ENCODE measurements at places on chromosomes 1 and 21. TPM values are rescaled to one million over a fixed set of nuclear protein-coding genes. Genes with fewer than 3 reads are reported as not detected.

The PTGFR gene
- 1.1 TPM for total RNA-seq

The CFHR4 gene
- not detected for total RNA-seq

The MTARC2 gene
- total RNA-seq: 5.8 TPM

The TMPRSS2 gene
- total RNA-seq: not detected

The FAM72A gene
- total RNA-seq: 5.2 TPM

The LIPI gene
- total RNA-seq: not detected

The LRRC71 gene
- 0.32 TPM for total RNA-seq

The ROR1 gene
- total RNA-seq: 12.7 TPM

The CLDN17 gene
- not detected for total RNA-seq

The HES4 gene
- 109 TPM for total RNA-seq

The SFN gene
- not detected for total RNA-seq

The TNN gene
- not detected for total RNA-seq

The TFB2M gene
- 20.4 TPM for total RNA-seq

The FOXD3 gene
- not detected for total RNA-seq

The KRTAP7-1 gene
- total RNA-seq: not detected

The ESPN gene
- 1.3 TPM for total RNA-seq

The NCAM2 gene
- 0.97 TPM for total RNA-seq

The MAN1C1 gene
- total RNA-seq: under 0.01 TPM

The ZNF593OS gene
- not detected for total RNA-seq

The NEGR1 gene
- 3.8 TPM for total RNA-seq

The MAB21L3 gene
- total RNA-seq: not detected

The CDA gene
- total RNA-seq: 0.65 TPM

The NMNAT1 gene
- 12.6 TPM for total RNA-seq

The NTNG1 gene
- 0.15 TPM for total RNA-seq

The RPL5 gene
- 1,672 TPM for total RNA-seq

The WNT3A gene
- total RNA-seq: not detected

The NR1I3 gene
- total RNA-seq: not detected

The SELL gene
- total RNA-seq: 0.65 TPM

The OLIG2 gene
- total RNA-seq: not detected

The FCER1A gene
- total RNA-seq: not detected

The OR6N1 gene
- total RNA-seq: not detected

The HMCN1 gene
- total RNA-seq: 8.7 TPM

The TMIGD3 gene
- total RNA-seq: 0.32 TPM

The FAM43B gene
- total RNA-seq: not detected

The EVA1C gene
- total RNA-seq: 24.2 TPM

The DCST1 gene
- total RNA-seq: not detected

The MEF2D gene
- 2.7 TPM for total RNA-seq

The INSRR gene
- not detected for total RNA-seq

The LRRC38 gene
- total RNA-seq: not detected

All from epithelial cell of umbilical artery (primary cell).